ENCODE measurements at places on chromosomes 3 and 15.

- H3K4me1 ChIP-seq = no peaks in the 10 kb centered on the region
- H3K4me3 ChIP-seq = no peak overlapping the region
- no peak for DNase-seq
- H3K27me3 ChIP-seq = no peaks in the 10 kb centered on the region
- H3K27ac ChIP-seq = no peak overlapping the region
- H3K36me3 ChIP-seq = no peaks in the 10 kb centered on the region
Measured at GRCh38 chr3:34675383-34676120, 877.1 kb downstream of the PDCD6IP start.

GRCh38 chr3:159852821-159853505 is 135.7 kb upstream of the IL12A start:
- no peaks in the 10 kb centered on the region for H3K27me3 ChIP-seq
- no peak for DNase-seq
- H3K4me3 ChIP-seq = no peak overlapping the region
- no peak overlapping the region for H3K27ac ChIP-seq
- H3K36me3 ChIP-seq = no peaks in the 10 kb centered on the region

- no peak for DNase-seq
- H3K36me3 ChIP-seq = no peaks in the 10 kb centered on the region
- H3K27ac ChIP-seq = no peak overlapping the region
- H3K4me3 ChIP-seq = no peak overlapping the region
Measured at GRCh38 chr15:39287322-39288195, 293.3 kb upstream of the THBS1 start.

DNA sequence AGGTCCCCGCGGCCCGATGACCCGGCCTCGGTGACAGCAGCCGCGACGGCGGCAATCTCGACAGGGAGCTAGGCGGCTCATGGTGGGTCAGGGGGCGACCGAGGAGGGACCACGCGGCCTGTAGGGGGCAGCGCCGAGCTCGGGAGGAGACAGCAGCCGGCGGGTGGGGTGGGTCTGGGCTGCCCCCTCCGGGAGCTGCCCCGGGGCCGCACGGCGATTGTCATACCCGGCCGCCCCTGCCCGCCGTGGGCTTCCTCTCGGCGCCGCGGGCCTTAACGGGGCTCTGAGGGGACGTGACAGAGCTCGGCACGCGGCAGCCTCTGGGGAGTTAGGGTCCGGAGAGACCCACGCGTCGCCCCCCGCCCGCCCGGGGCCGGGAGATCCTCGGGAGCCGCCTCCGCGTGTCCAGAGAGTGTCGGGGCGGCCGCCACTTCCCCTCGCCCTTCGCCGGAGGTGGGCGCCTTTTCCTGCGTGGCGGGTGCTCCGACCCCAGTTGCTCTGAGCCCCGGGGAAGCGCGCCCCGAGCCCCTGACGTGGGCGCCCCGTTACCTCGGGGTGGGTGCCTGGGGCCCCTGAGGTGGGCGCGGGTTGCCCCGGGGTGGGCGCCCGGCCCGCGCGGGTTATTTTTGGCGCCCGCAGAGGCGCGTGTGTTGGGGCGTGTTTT is 539 bp upstream of the PLCL2 start:
- H3K4me1 ChIP-seq = peaks cover 28% of the 10 kb centered on the region
- DNase-seq = peak; percentile 74

- H3K4me3 ChIP-seq = no peak overlapping the region
- peaks cover 5% of the 10 kb centered on the region for H3K27me3 ChIP-seq
- H3K4me1 ChIP-seq = no peaks in the 10 kb centered on the region
- no peak overlapping the region for H3K27ac ChIP-seq
- DNase-seq = no peak
Measured at GRCh38 chr15:91140601-91141000, 40.5 kb downstream of the SV2B start.

DNA sequence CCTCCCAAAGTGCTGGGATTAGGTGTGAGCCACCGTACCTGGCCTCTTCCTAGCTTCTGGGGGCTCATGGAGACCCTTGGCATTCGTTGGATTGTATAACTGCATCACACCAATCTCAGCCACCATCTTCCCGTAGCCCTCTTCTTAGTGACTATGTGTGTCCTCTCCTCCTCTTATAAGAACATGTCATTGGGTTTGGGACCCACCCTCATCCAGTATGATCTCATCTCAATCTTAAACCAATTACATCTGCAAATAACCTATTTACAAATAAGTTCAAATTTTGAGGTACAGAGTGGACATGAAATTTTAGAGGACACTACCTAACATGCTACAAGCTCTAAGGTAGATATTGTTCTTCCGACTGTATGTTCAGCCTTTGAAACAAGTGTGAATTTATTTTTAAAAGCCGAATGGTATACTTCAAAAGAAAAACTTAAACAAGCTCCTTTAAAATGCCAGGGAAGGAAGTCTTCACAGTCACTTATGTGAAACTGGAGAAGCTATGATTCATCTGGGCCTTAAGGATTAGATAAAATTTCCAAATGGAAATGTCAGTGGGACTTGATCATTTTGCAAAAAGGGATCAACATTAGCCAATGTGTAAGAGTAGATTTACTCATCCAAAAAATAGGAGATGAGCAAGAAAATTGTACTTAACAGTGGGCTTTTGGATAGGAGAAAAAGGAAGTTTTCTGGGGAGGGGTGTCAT is 225.7 kb downstream of the MEX3B start:
- H3K27ac ChIP-seq = no peak overlapping the region
- no peaks in the 10 kb centered on the region for H3K4me1 ChIP-seq
- no peak for DNase-seq
- H3K4me3 ChIP-seq = no peak overlapping the region

DNA sequence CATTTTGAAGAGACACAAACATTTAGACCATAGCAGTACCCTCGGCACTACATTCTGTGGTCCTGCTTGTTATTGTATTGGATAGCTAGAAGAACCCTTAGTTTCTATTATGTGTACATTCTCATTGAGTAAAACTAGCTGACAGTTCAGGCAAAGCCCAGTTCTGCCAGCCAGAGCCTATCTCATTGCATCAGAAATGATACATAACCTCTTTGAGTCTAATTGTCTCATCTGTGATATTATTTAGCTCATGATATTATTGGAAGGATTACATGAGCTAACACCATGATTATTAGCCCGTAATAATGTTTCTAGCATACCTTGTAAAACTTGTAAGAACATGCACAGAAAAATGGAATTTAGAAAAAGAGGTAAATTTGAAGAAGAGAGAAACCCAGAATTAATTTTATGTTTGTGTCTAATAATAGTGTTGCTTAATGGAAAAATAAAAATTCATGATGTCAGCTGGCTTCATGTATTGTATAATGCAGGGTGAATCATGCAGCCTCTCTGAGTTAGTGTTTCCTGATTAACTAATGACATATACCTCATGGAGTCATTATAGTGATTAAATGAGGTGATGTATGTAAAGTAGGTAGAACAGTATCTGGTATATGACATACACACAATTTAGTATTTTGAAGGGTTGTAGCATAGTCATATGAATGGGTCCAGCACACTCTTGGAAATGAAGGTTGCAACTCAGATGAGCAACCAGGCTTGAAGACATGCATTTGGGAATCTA is 339.4 kb upstream of the GRM7 start:
- H3K4me1 ChIP-seq = no peaks in the 10 kb centered on the region
- no peak overlapping the region for H3K27ac ChIP-seq
- no peak overlapping the region for H3K4me3 ChIP-seq
- DNase-seq = no peak
- no peaks in the 10 kb centered on the region for H3K36me3 ChIP-seq

- no peak for DNase-seq
- H3K4me3 ChIP-seq = no peak overlapping the region
- H3K4me1 ChIP-seq = peaks cover 23% of the 10 kb centered on the region
- no peaks in the 10 kb centered on the region for H3K27me3 ChIP-seq
Measured at GRCh38 chr15:66752078-66752477, 50.0 kb downstream of the SMAD6 start.

- peaks cover 12% of the 10 kb centered on the region for H3K4me1 ChIP-seq
- DNase-seq = peak; percentile 80
- peak within 1 kb of the TSS; percentile 78 for H3K27ac ChIP-seq
Measured at GRCh38 chr3:44584646-44585501, at the start of gene ZNF660. Gene ZNF660, plus strand, starts transcription at chr3:44584964. Its CDS starts 9,230 bp downstream, at chr3:44594194.

- H3K27me3 ChIP-seq = no peaks in the 10 kb centered on the region
- H3K4me1 ChIP-seq = peaks cover 56% of the 10 kb centered on the region
- peak within 1 kb of the TSS; percentile 79 for H3K4me3 ChIP-seq
- peaks cover 45% of the 10 kb centered on the region for H3K36me3 ChIP-seq
- peak within 1 kb of the TSS; percentile 76 for H3K27ac ChIP-seq
Measured at GRCh38 chr3:50327943-50328691, at the start of gene TUSC2. Gene TUSC2, minus strand, starts transcription at chr3:50328223. Its CDS starts 124 bp downstream, at chr3:50328099.

DNA sequence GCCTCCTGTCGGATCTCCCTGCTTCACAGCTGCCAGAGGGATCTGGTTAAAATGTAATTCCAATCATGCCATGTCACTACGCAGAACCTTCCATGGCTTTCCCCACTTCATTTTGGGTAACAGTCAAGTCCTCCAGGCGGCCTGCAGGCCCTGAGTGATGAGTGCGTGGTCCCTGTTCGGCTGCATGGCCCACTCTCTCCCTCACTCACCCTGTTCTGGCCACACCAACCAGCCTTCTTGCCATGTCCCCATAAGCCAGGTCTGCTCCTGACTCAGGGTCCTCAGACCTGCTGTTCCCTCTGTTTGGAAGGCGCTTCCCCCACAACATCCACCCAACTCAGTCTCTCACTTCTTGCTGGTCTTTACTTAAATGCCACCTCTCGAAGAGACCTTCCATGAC is 41.6 kb upstream of the LINGO1 start:
- no peaks in the 10 kb centered on the region for H3K4me1 ChIP-seq
- no peak overlapping the region for H3K4me3 ChIP-seq
- no peak for DNase-seq
- H3K27ac ChIP-seq = no peak overlapping the region

DNA sequence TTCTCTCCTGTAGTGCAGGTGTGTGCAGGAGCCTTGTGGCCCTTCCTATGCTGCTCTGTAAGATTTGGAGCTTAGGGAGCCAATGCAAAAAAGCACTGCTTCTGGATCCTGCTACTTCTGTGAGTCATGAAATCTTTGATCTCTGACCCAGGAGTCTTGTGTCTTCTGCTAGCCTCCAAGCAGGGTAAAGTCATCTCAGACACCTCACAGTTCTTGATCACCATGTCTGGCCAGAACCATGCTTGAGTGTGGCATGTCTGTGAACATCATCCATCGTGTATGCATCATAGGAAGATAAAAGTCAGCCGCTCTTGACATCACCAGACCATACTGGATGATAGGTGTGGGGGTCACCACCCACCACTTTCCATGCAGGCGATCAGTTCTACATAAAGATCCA is 247.8 kb downstream of the RPLP1 start:
- no peaks in the 10 kb centered on the region for H3K27me3 ChIP-seq
- H3K4me1 ChIP-seq = peaks cover 6% of the 10 kb centered on the region
- no peak overlapping the region for H3K27ac ChIP-seq
- no peaks in the 10 kb centered on the region for H3K36me3 ChIP-seq
- DNase-seq = no peak

- no peak overlapping the region for H3K27ac ChIP-seq
- no peaks in the 10 kb centered on the region for H3K36me3 ChIP-seq
- no peak overlapping the region for H3K4me3 ChIP-seq
- peaks cover 3% of the 10 kb centered on the region for H3K27me3 ChIP-seq
- peaks cover 14% of the 10 kb centered on the region for H3K4me1 ChIP-seq
- no peak for DNase-seq
Measured at GRCh38 chr15:70142322-70143191, 44.8 kb upstream of the TLE3 start.

DNA sequence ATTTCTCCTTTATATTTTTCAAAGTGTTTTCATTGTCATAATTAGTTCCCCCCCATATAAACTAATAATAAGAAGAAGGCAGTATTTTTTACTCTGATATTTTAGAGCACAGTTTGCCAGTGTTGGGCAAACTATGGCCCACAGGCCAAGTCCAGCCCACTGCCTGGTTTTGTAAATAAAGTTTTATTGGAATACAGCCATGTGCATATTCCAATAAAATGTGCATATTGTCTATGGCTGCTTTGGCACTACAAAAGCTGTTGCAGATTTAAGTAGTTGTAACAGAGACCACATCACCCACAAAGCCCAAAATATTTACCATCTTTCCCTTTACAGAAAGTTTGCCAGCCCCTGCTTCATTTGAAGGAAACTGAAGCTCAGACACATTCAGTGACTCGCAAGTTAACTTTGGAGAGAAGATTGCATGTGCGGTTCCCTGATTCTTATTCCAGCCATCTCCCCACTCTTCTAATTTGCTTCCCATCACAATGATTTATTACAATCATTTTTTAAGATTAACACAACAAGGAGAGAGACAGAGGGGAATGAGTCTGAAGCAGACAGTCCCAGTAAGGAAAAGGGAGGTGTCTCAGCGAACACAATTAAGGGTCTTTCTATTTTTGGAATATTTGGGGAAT is 48.9 kb downstream of the RFTN1 start:
- H3K27me3 ChIP-seq = no peaks in the 10 kb centered on the region
- H3K4me1 ChIP-seq = no peaks in the 10 kb centered on the region
- no peak overlapping the region for H3K27ac ChIP-seq
- no peak overlapping the region for H3K4me3 ChIP-seq
- no peaks in the 10 kb centered on the region for H3K36me3 ChIP-seq

DNA sequence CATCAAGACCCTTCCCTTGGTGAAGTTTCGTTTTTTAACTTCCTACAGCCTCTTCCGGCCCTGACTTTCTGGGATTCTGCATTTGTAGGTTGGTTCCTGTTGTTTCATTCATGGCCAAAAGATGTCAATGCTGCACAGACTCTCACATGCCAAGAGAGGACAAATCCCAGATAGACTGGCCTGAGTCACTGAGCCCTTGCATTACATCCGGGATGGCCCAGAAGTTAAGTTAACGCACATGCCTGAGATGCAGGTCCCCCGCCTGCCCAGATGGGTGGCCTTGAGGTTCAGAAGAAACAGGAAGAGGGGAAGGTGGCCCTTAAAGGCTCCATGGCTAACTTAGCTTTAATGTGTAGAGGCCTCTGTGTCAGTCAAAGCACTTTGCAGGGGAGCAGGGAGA is 51.6 kb upstream of the SRGAP3 start:
- H3K4me1 ChIP-seq = peaks cover 7% of the 10 kb centered on the region
- no peak for DNase-seq
- H3K27ac ChIP-seq = no peak overlapping the region
- H3K36me3 ChIP-seq = no peaks in the 10 kb centered on the region
- H3K4me3 ChIP-seq = no peak overlapping the region

- H3K27ac ChIP-seq = no peak overlapping the region
- peaks cover 34% of the 10 kb centered on the region for H3K4me1 ChIP-seq
- H3K4me3 ChIP-seq = no peak overlapping the region
- no peak for DNase-seq
Measured at GRCh38 chr3:150235799-150236198, 172.3 kb upstream of the TSC22D2 start.

DNA sequence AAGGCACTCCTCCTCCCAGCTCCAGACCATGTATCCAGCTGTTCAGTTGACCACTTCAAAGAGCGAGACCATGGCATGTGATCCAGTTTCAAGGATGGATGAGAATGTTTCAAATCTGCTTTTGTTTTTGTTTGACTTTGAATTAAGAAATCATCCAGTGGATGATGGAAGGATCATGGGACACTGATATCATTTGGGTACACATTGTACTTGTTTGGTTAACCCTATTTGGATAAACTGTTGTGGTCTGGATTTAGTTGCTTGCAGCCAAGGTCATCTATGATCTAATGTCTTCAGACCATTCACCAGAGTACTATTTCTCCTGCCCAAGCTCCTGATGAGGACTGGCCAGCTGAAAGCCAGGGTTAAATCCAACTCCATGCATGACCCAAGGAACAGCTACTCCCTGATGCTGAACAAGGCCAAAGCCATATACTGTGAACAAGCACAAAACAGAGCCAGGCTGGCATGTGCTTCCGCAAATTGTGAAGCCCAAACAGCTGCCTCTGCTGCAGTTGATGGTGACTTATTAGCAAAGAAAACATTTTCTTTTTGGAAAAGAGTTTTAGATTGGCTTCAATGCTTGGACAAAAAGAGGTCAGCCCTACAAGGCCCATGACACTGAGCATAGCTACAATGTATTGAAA is 5.2 kb upstream of the ADAMTS17 start:
- H3K27me3 ChIP-seq = no peaks in the 10 kb centered on the region
- peak overlapping the region; percentile 20 for H3K27ac ChIP-seq
- H3K4me1 ChIP-seq = peaks cover 26% of the 10 kb centered on the region
- DNase-seq = no peak
- H3K4me3 ChIP-seq = no peak overlapping the region

Measured in suprapubic skin (tissue), 4 donors.